CD4-positive, alpha-beta T cell treated with Interleukin-10 for 1 hour (primary cell): ENCODE measurements at places on chromosomes 12 and 14.

DNA sequence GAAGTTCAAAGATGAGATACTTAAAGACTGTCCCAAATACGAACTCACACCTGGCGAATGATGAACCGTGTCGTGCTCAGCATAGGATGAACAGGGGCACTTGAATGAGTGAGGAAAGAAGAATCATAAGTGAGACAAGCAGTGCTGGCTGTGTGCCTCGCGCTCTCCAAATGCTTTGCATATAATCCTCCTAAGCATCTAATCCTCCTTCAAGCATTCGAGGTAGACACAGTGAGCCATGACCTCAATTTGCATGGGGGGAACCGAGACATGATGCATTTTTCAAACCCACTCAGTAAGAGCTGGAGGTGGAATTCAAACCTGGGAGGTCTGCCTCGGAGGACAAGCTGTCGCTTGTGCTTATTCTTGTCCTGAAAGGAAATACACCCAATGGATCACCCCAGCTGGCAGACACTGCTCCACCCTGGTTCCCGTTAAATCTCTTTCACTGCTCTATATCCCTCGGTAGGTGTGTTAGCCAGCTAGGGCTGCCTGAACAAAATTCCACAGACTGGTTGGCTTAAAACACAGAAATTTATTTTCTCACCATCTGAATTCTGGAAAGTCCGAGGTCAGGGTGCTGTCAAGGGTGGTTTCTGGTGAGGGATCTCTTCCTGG is 274.0 kb downstream of the SLC15A4 start:
- no peak for DNase-seq

- DNase-seq = no peak
These were observed 24.3 kb upstream of the PLEK2 start for GRCh38 chr14:67436006-67436866.

DNA sequence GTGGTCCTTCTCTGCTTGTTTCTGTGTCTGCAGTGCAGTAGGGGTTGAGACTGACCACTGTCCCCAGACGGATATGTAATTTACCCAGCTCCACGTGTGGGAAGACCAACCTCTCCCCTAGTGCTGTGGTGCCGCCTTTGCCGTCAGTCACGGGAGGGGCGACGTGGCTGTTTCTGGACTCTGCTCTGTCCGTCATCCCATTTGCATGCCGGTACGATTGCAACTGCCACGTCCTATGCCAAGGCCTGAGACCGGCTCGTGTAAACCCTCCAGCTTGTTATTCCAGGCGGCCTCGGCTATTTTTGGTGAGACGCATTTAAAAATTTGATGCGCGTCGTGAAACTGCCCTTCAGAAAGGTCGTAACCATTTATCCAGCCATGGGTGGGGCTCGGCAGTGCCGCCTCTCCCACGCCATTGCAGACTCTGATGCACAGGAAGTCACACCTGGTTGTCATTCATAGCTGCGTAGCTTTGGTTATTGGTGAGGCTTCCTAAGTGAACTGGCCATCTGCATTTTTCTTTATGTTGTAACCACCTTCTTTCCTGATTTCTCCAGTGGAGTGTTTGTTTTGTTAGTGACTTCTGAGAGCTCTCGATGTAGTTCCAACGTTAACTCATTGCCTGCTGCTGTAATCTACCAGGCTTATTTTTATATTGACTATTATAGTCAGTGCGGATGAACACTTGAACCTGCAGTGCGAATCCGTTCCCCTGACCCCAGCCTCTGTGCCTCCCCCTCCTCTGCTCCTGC is 75.1 kb downstream of the ADGRD1 start:
- DNase-seq = no peak

DNA sequence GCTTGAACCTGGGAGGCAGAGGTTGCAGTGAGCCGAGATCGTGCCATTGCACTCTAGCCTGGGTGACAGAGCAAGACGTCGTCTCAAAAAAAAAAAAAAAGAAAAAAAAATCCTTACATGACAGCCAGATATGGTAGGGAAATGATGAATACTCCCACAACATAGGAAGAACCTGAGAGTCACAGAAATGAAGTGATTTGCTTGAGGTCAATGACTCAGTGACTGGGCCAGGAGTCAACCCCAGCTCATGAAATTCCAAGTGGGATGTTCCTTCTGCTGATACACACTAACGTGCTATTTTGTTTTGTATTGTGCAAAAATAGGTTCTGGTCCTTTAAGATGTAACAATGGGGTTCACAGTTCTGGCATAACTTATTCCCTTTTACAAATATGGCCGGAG is 9.0 kb downstream of the RHOF start:
- DNase-seq = no peak

GRCh38 chr12:89183985-89184435 is 168.3 kb downstream of the DUSP6 start:
- DNase-seq = no peak
